ENCODE measurements at places on chromosomes 5 and 9.

GRCh38 chr9:135082536-135082935, 4.9 kb upstream of the OLFM1 start:
- no peak for DNase-seq

DNA sequence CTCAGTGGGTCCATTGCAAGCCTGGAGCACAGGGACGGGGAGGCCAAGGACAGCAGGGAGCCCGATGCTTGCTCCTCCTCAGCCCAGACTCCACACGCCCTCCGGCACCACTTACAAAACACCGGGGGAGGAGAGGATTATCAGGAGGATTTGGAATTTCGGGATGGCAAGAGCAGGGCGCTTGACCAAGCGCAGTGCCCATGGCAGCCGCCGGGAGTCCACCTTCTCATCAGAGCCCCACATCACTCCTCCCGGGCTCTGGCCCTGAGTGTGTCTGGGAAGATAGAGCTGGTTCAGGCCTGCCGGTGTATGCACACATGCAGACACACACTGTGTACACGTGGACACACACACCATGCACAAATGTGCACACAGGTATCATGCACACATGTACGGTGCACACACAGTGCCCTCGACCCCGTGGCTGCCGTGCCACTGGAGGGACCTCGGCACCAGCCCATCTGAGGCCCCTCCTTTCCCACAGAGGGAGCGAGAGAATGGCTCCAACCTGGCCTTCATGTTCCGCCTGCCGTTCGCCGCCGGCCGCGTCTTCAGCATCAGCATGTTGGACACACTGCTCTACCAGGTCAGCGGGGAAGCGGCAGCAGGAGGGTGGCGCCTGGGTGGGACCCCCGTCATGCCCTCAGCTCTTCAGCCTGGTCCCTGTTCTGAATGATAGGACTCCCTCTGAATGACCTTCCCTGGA, 81.7 kb downstream of the KCNT1 start:
- no peak for DNase-seq

DNA sequence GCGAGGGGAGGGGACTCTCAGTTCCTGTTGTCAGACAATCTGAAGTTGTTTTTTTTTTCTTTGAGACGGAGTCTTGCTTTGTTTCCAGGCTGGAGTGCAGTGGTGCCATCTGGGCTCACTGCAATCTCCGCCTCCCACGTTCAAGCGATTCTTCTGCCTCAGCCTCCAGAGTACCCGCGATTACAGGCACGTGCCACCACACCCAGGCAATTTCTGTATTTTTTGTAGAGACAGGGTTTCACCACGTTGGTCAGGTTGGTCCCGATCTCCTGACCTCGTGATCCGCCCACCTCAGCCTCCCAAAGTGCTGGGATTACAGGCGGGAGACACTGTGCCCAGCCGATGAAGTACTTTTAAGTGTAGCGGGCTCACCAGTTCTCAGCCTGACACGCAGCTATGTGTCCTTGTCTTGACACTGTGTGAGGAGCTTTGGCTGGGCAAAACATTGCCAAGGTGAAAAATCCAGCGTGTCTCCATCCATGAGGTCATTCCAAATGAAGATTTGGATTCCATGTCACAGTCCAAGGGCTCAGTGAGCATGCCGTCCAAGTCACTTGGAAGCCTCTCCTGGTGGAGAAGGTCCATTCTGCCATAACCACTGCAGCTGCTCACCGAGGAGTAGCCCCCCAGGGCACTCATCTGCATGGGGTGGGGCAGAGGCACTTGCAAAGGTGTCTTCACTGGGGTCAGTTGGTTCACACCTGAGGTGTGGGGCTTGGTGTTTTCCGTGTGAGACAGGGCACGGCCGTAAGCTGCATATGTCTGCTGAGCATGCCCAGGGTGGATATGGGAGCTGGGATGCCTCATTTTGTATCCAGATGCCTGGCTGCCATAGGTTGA, 32.0 kb downstream of the OR2V1 start:
- DNase-seq: peak; percentile 48

GRCh38 chr9:79623799-79624721, 52.3 kb downstream of the TLE4 start:
- DNase-seq: no peak
